ENCODE measurements at places on chromosomes 11 and 22.

- DNase-seq, result no peak
Observed at GRCh38 chr22:37267661-37268413, 14.5 kb upstream of the CYTH4 start.

GRCh38 chr11:91326751-91327150, 897.9 kb upstream of the FAT3 start:
- DNase-seq, result no peak

GRCh38 chr11:96114178-96115064, 190.5 kb upstream of the MTMR2 start:
- DNase-seq, result no peak

DNA sequence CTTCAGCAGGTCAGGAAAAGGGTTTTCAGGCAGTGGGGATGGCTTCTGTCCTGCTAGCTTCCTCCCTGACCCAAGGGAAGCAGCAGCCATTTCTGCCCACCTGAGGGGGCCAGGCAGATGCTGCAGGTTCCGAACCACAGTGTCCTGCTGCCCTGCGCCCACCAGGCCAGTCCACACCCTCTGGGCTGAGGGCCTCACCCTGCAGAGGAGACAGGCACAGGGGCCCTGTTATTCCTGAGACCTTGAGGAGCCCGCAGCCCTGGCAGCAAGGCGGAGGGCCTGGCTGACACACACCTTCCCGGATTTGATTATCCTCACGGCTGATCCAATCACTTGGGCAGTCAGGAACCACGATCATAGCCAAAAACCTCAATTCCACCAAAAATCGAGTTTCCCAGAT, 725.8 kb downstream of the BRD1 start:
- DNase-seq, result no peak

- DNase-seq, result no peak
Observed at GRCh38 chr22:25127318-25127717, 72.3 kb upstream of the CRYBB3 start.

- DNase-seq, result no peak
Observed at GRCh38 chr22:33389936-33390335, 331.8 kb upstream of the SYN3 start.

GRCh38 chr22:44409974-44410316, 88.1 kb downstream of the RTL6 start:
- no peak for DNase-seq

DNA sequence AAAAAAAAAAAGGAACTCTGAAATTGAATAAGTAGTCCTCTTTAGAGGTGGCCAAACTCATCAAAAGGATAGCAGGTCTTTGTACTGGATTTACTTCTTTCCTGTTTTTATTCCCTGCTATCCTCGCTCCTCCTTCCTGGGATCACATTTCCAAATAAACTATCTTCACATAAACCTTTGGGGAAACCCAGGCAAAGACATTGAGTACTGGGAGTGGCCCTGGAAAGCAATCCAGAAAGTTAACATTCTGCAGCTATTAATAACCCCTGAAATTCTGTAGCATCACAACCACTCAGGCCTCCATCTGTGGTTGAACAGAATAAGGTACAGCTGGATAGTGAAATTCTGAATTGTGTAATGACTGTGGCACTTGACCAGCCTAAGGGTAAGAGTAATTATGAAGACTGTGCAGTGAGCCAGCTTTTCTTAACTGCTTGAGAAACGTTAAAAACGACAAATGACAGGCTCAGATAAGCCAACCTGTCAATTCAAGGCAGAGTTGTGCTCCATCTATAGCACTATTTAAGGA, 58.8 kb downstream of the ISX start:
- no peak for DNase-seq

- DNase-seq, result no peak
Observed at GRCh38 chr11:32073644-32074026, 17.2 kb upstream of the RCN1 start.

GRCh38 chr11:94153320-94153719, 24.7 kb downstream of the PANX1 start:
- DNase-seq, result no peak

DNA sequence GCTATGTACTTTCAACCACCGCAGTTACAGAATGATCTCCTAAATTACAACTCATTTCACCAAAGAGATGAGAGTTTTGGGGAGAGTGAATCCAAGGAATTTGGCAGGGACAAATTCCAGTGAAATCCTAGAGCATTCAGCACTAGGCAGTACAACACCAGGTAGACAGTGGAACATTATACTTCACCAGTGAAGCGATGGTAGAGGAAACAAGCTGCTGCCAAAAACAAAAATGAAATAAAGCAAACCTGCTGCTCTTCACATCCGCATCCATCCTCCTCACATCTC, 16.9 kb downstream of the SMCO4 start:
- DNase-seq, result no peak

DNA sequence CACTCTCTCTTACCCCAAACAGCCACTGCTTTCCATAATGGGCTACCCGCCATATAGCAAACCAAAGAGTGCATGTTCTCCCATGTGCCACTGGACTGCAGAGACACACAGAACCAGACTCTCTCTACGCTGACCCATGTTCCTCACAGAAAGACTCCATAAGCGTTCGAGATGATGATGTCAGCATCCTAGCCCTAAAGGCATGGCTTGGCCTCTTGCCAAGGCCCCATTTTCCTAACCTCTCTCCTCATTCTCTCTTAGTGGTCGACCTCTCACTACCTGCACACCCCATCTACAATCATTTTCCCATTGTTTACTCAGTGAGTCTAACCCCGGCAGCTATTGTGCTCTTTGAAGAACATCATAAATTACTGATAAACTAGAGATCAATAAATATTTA, 4.9 kb downstream of the NDUFC2 start:
- DNase-seq, result no peak

DNA sequence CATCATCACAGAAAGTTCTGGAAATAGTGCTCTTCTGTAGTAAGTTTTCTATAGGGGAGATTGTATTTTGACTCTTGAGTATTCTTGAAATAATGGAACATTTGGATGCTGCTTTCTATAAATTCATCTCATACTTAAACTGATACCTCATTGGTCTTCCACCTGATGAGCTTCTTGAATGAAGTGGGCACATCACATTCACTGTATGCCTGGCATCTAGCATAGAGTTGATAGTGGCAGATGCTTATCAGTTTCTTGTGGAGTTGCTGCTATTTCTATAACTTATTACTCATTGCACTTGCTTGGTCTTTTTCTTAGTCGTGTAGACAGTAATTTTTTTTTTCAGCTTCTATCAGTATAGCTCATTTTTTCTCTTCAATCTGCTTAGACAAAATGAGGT, 5.4 kb downstream of the ATXN10 start:
- DNase-seq, result no peak

DNA sequence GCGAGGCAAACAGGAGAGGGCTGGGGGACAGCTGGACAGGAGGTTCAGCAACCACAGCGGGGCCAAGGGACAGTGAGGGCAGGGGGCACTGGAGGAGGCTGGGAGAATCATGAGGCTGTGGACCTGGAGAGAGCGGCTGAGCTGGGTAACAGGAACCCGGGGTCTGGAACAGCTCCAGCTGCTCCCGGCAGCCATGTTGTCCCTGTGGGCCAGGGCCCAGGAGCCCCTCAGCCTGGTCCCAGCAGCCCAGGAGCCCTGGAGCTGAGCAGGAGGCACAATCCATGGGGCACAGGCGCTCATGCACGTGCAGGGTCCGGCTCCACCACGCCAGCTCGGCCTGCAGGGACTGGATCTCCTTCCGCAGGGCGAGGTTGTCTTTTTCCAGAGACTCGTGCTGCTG, 7.4 kb downstream of the BATF2 start:
- no peak for DNase-seq

- DNase-seq, result no peak
Observed at GRCh38 chr22:47850644-47851151, 1088.2 kb downstream of the TBC1D22A start.

- no peak for DNase-seq
Observed at GRCh38 chr22:47133061-47133969, 370.9 kb downstream of the TBC1D22A start.

All from stimulated activated CD8-positive, alpha-beta memory T cell treated with anti-CD3 and anti-CD28 coated beads, Interleukin-7, amount 100 ng/mL, for 1 hour (primary cell).